Kidney (tissue), 22 donors: ENCODE measurements at places on chromosomes 2 and 18. TPM values are rescaled to one million over a fixed set of nuclear protein-coding genes. Genes with fewer than 3 reads are reported as not detected.

APCDD1 gene
- 22.9 TPM for total RNA-seq

PDE11A gene
- 0.82 TPM for total RNA-seq

EGR4 gene
- not detected for total RNA-seq

LOXHD1 gene
- 0.25 TPM for total RNA-seq

IL1F10 gene
- total RNA-seq: not detected

ANKRD36C gene
- 26.2 TPM for total RNA-seq

FAM110C gene
- total RNA-seq: 48.7 TPM

GPN1 gene
- total RNA-seq: 28.1 TPM

- H3K4me3 ChIP-seq: no peak overlapping the region
- H3K27me3 ChIP-seq: no peaks in the 10 kb centered on the region
- H3K36me3 ChIP-seq: peaks cover 25% of the 10 kb centered on the region
- H3K4me1 ChIP-seq: no peaks in the 10 kb centered on the region
- no peak for DNase-seq
Measured at GRCh38 chr2:30261695-30262211, 30.4 kb downstream of the LBH start.

- H3K27ac ChIP-seq: no peak overlapping the region
- H3K27me3 ChIP-seq: no peaks in the 10 kb centered on the region
- no peak overlapping the region for H3K4me3 ChIP-seq
- no peaks in the 10 kb centered on the region for H3K4me1 ChIP-seq
Measured at GRCh38 chr2:99442837-99443236, 47.0 kb downstream of the REV1 start.

DNA sequence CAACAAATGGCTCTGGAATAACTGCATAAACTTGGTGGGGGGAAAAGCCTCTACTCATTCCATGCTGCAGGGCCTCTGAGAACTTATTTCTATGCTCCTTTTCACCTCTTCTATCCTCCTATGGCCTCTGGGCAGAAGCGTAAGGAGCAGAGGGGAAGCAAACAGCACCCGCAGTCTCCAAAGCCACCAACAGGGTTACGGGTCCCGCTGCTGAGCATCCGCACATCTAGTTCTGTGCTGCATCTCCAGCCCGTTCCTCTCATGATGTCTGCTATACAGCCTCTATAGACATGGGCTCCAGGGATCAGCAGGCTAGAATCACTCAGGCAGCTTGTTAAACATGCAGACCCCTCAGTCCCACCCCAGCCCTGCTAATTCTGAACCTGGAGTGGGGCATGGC is 25.9 kb downstream of the PSTPIP2 start:
- H3K27ac ChIP-seq: no peak overlapping the region
- no peaks in the 10 kb centered on the region for H3K36me3 ChIP-seq
- no peak overlapping the region for H3K4me3 ChIP-seq

DNA sequence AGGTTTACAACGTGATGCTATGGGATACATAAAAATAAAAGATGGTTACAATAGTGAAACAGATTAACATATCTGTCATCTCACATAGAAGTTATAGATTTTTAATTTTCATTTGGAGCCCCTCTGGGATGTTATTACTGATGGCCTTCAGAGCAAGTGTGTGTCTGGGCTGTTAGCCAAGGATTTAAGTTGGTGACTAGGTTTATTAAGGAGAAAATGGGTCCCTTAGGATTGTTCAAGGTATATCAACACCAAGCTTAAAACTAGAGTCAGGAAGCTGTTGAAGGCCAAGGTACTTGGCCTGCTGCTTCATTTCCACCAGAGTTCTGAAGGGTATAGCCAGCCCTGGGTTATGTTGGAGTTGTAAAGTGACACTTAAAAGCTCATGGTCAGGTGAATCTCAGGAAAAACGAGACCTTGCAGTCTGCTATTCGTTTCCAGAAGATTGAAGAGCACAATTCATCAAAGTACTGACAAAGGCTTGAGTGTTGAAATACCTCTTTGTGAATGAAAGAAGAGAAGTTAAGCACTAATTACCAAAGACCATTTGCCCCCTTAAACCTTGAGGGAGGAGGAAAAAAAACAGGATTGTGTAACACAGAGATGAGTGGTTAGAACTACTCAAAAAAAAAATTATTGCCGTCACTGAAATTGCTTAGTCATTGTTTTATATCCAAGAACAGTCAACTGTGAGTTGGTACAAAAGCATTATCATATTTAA is 48.4 kb downstream of the MAP2 start:
- H3K27ac ChIP-seq: no peak overlapping the region
- H3K27me3 ChIP-seq: no peaks in the 10 kb centered on the region
- H3K4me1 ChIP-seq: no peaks in the 10 kb centered on the region

- no peak for DNase-seq
- no peaks in the 10 kb centered on the region for H3K27me3 ChIP-seq
- H3K36me3 ChIP-seq: no peaks in the 10 kb centered on the region
- no peaks in the 10 kb centered on the region for H3K4me1 ChIP-seq
Measured at GRCh38 chr2:145599756-145600155, 1079.8 kb upstream of the ZEB2 start.

DNA sequence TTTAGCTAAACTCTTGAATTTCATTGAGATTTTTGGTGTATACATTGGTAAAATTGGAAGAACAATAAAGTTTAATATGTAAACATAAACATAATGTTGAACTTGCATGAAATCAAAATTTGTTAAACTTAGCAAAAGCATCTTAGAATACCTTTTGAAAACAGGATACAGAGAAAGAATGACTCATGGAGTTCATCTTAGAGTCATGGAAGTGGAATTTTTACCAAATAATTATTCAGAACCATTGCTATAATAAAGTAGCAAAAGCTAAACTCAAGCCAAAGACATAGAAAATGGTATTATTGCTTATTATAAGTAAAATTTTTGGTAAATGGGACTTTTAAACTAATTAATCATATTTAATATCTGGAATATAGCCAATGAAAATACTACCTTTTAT is 841.6 kb upstream of the SLC39A10 start:
- no peaks in the 10 kb centered on the region for H3K36me3 ChIP-seq
- H3K4me3 ChIP-seq: no peak overlapping the region
- H3K4me1 ChIP-seq: no peaks in the 10 kb centered on the region
- H3K27me3 ChIP-seq: no peaks in the 10 kb centered on the region

GRCh38 chr2:238811759-238812158 is 36.1 kb upstream of the TWIST2 start:
- no peaks in the 10 kb centered on the region for H3K36me3 ChIP-seq
- H3K4me1 ChIP-seq: no peaks in the 10 kb centered on the region
- no peak overlapping the region for H3K4me3 ChIP-seq
- no peak for DNase-seq
- H3K27ac ChIP-seq: no peak overlapping the region
- H3K27me3 ChIP-seq: no peaks in the 10 kb centered on the region

GRCh38 chr2:182920631-182921056 is 54.2 kb upstream of the FRZB start:
- H3K27me3 ChIP-seq: no peaks in the 10 kb centered on the region
- H3K36me3 ChIP-seq: no peaks in the 10 kb centered on the region
- DNase-seq: no peak
- H3K27ac ChIP-seq: no peak overlapping the region

DNA sequence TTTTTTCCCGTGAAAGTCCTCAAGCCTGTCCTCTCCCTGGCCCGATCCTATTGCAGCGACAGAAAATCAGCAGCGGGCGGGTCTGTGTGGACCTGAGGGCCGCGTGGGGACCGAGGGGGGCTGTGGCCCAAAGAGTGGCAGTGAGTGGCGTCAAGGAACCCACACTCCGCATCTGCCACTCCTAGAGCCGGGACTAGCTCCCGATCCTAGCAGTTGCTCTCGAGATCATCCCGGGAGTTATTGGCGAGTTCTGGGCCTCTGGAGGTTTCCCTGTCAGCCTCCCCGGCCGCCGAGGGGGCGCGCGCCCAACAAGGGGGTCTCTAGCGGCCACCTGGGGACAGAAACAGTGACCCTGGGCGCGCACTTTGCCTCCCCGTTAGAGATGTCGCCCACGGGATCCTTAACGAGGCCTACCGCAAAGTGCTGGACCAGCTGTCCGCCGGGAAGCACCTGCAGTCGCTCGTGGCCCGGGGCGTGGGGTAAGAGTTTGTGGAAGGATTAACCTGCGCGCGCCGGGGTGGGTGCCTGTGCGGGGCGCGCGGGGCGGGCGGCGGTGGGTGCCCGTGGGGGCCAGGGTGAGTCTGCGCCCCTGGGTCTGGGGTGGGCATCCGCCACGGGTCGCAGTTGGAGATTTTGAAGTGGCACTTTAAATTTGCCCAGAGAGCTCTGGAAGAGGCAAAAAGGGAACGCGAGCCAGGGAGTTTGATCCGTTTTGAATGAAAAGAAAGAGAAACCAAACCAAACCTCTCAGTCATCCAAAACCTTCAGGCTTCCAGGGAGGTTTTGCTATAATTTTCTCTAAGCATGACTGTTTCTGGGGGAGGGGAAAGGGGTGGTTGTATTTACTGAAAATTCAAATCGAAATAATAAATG is 3.5 kb downstream of the ADCYAP1 start:
- no peaks in the 10 kb centered on the region for H3K4me1 ChIP-seq
- H3K36me3 ChIP-seq: no peaks in the 10 kb centered on the region
- no peak overlapping the region for H3K27ac ChIP-seq
- H3K4me3 ChIP-seq: peak overlapping the region; percentile 53
- no peak for DNase-seq

GRCh38 chr2:197168705-197169104 is 141.9 kb downstream of the ANKRD44 start:
- peaks cover 6% of the 10 kb centered on the region for H3K4me1 ChIP-seq
- H3K36me3 ChIP-seq: no peaks in the 10 kb centered on the region
- H3K4me3 ChIP-seq: no peak overlapping the region
- no peaks in the 10 kb centered on the region for H3K27me3 ChIP-seq
- DNase-seq: peak; percentile 58
- no peak overlapping the region for H3K27ac ChIP-seq

- no peak overlapping the region for H3K27ac ChIP-seq
- no peaks in the 10 kb centered on the region for H3K36me3 ChIP-seq
- H3K4me3 ChIP-seq: no peak overlapping the region
- peak; percentile 40 for DNase-seq
Measured at GRCh38 chr2:2014251-2014771, 270.0 kb upstream of the PXDN start.

DNA sequence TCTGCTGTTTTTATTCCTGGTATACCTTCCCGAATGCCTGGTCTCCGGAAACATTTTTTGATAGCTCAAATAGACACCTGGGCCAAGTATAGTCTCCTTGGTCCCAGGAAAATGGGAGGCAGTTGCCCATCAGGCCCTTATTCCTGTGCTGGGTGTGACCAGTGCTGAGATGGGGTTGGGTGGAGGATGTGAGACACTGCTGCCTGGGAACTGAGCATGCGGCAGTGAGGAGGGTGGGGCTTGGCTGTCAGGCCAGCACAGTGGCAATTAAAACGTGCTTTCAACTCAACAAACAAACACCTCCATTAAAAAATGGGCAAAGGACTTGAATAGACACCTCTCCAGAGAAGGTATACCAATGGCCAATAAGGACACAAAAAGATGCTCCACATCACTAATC is 12.5 kb downstream of the KLHL29 start:
- H3K4me1 ChIP-seq: no peaks in the 10 kb centered on the region
